ENCODE measurements at places on chromosomes 2 and 18. TPM values are rescaled to one million over a fixed set of nuclear protein-coding genes. Genes with fewer than 3 reads are reported as not detected.

GRCh38 chr2:158890296-158890905 is 78.0 kb upstream of the TANC1 start:
- DNase-seq, result peak; percentile 24

DNA sequence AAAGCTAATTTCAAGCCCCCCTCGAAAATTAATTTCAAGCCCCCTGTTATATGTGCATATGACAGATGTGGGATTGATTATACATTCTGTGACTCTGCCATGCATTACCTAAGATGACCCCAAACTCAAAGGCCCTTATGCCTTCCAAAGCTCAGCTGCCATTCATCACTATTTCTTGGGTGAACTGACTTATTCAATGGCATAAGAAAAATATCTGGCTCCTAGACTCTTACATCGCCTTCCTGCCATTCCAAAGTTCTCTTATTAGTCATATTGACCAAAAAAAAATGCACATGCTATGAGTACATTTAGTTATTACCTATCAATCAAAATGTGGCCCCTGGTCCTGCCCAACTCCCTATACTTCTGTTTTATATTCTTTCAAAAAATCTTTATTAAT is 291.8 kb upstream of the CHAC2 start:
- no peak for DNase-seq

- DNase-seq, result no peak
Observed at GRCh38 chr18:78889250-78889649, 90.4 kb upstream of the SALL3 start.

GRCh38 chr2:162074928-162075688 is 1.1 kb upstream of the DPP4 start:
- DNase-seq, result no peak

- no peak for DNase-seq
Observed at GRCh38 chr2:26478366-26478765, 442 bp upstream of the OTOF start.

GRCh38 chr2:137966043-137966442 is 1.8 kb downstream of the HNMT start:
- no peak for DNase-seq

- no peak for DNase-seq
Observed at GRCh38 chr18:32040936-32041335, 22.3 kb downstream of the RNF125 start.

DNA sequence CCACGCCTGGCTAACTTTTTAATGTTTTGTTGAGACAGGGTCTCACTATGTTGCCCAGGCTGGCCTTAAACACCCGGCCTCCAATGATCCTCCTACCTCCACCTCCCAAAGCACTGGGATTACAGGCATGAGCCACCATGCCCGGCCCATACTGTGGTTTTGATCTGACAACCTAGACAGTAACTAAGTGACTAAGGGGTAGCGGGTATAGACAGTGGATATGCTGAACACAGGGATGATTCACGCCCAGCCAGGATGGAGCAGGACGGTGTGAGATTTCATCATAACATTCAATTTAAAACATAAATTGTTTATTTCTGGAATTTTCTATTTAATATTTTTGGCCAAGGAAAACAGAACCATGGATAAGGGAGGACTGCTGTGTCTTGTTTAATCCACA is 36.0 kb upstream of the YPEL5 start:
- peak; percentile 50 for DNase-seq

DNA sequence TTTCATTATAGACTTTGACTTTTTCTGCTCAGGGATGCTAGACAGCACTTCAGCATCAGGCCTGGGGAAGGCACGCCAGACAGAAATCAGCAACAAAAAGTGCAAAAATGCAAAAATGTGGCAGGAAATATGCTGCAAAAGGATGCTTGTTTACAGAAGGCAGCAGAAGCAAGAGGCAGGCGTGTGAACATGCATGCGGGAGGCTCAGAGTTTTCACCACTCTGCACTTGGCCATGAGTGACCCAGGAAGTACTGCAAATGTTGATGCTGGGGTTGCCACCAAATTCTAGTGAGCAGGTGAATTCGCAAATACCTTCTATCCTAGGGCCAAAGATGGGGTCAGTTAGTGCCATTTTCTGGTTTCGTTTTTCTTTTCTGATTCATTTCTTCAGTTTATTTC is 55.5 kb upstream of the ALKAL2 start:
- no peak for DNase-seq

DNA sequence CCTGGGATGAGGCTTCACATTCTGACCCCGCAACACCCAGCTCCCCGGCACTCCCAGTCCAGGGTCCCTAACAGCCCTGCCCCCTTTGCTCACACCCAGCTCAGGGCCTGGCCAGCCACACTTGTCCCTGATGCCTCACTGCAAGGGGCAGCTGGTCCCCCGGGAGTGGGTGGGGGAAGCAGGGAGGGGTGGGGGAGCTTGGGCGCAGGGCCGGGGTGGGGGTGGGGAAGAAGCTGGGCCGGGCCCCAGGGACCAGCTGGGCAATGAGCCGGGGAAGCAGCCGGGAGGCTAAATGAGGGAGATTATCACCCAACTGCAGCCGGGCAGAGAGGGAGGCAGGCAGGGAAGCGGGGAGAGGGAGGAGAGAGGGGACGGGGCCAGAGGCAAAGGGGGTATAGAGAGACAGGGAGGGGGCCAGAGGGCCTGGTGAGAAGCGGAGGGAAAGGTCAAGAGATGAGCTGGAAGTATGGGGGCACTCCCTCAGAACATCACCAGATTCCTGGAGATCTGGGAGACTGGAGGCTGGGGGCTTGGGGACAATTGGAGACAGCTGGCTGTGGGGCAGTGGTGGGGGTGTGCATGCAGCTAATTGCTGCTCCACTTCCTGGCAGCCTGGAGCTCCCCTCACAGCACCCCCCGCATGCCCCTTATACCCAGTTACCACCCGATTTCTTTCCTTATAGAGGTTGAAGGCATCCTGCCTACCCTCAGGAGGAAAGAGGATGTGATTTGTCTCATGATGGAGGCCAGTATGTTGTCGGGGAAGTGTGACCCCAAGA is 2.5 kb upstream of the ASIC4 start:
- no peak for DNase-seq

- DNase-seq, result peak; percentile 7
Observed at GRCh38 chr2:162509288-162509968, 165.5 kb downstream of the GCA start.

- no peak for DNase-seq
Observed at GRCh38 chr2:108571286-108571685, 37.0 kb downstream of the LIMS1 start.

- DNase-seq, result no peak
Observed at GRCh38 chr2:238774071-238774470, 73.8 kb upstream of the TWIST2 start.

- DNase-seq, result no peak
Observed at GRCh38 chr18:26893996-26894395, 28.5 kb upstream of the AQP4 start.

DNA sequence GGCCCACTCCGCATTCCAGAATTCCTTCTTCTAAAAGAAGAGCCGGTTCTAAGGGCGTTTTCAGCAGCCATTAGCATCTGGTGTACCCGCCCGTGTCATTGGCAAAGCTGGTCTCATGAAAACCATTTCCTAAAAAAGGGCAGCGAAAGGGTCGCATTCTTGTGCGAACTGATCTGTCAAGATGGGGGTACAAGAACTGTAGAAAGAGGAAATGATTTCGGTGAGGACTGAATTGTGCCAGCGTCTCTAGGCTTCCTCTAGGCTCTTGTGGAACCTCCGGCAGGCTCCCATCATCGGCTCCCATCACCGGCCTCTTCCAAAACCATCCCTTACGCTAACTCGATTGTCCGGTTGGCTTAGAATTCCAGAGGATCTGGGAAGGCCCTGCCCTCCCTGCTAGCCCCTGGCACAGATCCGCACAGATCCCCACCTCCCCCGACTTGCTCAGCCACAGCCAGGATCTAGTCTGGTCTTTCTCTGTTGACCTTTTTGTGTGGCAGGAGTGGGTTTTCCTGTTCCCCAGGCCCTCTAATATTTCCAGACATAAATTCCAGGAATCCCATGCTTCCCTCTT is 1.3 kb downstream of the RAB31 start:
- DNase-seq, result peak; percentile 23

GRCh38 chr2:197446844-197447243 is 6.5 kb upstream of the COQ10B start:
- DNase-seq, result no peak

- no peak for DNase-seq
Observed at GRCh38 chr2:109134741-109135358, 5.8 kb downstream of the SH3RF3 start.

GRCh38 chr2:224126440-224126839 is 87.4 kb upstream of the SERPINE2 start:
- DNase-seq, result no peak

GRCh38 chr2:14661163-14661562 is 28.6 kb downstream of the LRATD1 start:
- DNase-seq, result no peak

DNA sequence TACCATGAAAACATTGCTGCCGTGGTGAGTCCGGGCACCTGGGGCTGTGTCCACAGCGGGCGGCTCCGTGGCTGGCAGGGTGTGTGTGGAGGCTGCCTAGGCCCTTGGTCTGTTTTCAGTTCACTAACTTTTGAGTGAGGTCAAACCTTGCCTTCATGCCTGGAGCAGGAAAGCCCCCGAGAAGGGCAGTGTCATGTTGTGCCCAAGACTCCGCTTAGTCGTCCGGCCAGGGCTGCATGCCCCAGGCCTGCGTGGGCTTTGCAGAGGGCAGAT is 24.1 kb downstream of the MAL start:
- no peak for DNase-seq

GRCh38 chr2:236844711-236845110 is 241.0 kb upstream of the COPS8 start:
- DNase-seq, result no peak

- DNase-seq, result no peak
Observed at GRCh38 chr2:109607766-109608165, 6.0 kb downstream of the SEPTIN10 start.

- no peak for DNase-seq
Observed at GRCh38 chr2:118697781-118698180, 149.7 kb downstream of the EN1 start.

DNA sequence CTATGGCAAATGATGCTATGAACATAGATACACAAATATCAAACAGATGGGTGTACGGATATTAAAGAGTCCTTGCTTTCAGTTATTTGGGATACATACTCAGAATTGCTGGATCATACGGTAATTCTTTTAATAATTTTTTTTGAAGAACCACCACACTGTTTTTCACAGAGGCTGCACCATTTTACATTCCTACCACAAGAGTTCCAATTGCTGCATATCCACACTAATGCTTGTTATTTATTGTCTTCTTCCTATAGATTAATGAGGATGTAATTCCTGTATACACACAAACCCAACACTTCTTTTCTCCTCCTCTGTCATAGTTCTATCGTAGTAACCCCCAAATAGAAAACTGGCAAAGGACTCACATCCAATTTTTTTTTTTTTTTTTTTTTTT is 21.7 kb downstream of the CD302 start:
- no peak for DNase-seq

DNA sequence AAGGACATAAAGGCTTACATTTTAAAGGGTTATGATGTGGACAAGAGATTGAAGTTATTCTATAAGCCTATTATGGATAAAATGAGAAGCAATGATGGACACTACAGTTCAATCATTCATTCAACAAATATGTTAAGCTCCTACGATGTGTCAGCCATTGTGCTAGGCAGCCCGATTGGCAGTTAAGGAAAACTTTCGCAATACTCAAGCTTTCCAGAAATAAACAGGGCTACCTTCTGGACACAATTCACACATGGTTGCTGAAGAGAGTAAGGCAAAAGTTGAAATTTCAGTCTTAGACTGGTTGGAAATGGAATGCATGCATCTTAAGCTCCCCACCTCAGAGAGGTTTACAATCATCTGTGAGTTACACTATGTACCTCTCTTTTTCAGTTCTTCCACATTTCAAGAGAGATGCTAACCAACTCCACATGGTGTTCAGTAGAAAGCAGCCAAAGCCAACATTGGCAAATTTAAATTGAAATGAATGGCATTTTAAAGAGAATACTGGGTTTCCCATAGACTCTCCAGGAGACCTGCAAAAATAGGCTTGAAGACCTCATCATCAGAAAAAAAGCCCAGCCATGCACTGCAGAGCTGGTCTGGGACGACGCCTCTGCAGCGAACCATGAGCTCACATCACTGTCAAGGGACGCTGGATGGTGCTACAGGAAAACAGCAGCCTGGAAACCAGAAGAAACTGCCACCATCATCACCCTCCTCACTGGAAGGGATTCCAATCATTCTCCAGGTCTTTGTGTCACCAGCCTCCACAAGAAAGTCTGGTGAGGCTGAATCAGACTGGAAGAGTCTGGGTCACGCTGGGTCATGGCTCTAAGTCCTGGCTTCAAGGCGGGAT is 276.3 kb downstream of the AFF3 start:
- DNase-seq, result no peak

- DNase-seq, result no peak
Observed at GRCh38 chr2:3483227-3483985, 35.9 kb downstream of the ADI1 start.

DNA sequence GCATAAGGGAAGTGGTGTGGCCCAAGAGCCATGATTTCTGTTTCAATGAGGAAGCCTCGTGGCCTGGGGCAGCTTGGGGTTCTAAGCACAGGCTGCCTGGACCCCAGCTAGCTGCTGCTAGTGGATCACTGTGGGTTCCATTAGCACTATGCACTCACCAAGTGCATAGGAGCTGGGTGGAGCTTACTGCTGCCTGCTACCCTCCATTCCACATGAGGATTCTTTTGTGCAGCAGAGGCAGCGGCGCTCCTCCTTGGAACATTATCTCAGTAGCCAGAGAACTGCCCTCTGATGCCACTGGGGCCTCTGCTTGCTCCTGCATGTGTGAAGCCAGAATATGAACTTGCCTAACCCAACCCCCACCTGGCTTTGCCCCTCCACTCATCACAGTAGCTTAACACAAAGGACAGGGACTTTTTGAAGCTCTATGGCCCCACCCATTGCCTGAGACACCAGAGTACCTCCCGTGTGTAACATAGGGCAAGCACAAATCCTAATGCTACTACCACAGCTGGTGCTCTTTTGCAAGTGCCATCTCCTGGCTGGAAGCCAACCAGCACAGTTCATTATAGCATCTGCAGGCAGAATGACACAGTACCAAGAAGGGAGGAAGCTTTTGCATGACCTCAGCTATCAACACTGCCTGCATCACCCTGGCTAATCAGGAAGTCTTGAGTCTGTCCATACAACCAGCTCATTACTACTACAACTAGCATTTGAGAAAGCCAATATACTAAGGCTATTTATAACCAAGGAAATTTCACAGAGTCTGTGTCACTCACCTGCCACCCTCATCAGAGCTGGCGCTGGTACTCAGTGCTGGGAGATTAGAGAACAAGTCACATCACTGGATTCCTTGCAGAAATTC is 297.0 kb upstream of the GULP1 start:
- no peak for DNase-seq

Gene GAREM2
- 0.06 TPM for total RNA-seq

Gene TUBB8B
- total RNA-seq, result not detected

Gene CNGA3
- total RNA-seq, result not detected

Gene ALPP
- total RNA-seq, result 0.03 TPM

Gene ADRA2B
- total RNA-seq, result 0.42 TPM

Gene PROM2
- total RNA-seq, result not detected

Gene ALPI
- total RNA-seq, result not detected

Gene CRYBA2
- total RNA-seq, result 4.3 TPM

Gene ROCK2
- 36.7 TPM for total RNA-seq

All from Daoy (cell line).